ENCODE measurements at places on chromosomes 1 and 21.

- DNase-seq, result no peak
Measured at GRCh38 chr1:151416231-151416630, 16.9 kb downstream of the PSMB4 start.

DNA sequence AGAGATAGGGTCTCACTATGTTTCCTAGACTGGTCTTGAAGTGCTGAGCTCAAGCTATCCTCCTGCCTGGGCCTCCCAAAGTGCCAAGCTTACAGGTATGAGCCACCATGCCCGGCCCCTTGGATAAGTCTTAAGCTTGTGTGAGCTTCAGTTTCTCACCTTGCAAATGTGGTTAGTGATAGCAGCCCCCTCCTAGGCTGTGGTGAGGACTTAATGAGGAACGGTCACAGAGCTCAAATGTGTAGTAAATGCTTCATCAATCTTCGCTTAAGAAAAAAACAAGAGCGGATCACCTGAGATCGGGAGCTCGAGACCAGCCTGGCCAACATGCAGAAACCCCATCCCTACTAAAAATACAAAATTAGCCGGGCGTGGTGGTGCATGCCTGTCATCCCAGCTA is 3.0 kb downstream of the CNR2 start:
- no peak for DNase-seq

GRCh38 chr1:109816175-109816811 is 52.6 kb upstream of the EPS8L3 start:
- peak; percentile 68 for DNase-seq

DNA sequence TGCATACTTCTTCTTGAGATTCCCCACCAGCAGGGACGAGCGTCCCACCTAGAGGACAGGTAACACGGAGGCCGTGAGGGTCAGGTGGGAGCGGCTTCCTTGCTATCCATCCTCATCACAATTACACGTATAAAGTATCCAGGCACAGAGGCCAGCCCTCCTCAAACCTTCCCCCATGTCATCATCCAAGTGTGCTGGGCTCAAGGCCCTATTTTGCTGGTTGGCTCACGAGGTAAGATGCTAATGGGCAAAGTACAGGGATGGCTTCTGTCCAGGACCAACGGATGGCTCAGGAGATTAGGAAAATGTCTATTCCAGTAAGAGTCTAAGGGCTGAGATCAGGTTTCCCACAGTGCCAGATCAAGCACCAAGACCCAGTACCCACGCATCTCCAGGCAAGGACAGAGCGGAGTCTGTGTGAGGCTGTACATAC is 11.5 kb upstream of the A3GALT2 start:
- DNase-seq, result no peak

GRCh38 chr21:35428489-35428888 is 379.4 kb upstream of the RUNX1 start:
- peak; percentile 44 for DNase-seq

- DNase-seq, result no peak
Measured at GRCh38 chr21:36807422-36807928, 108.6 kb downstream of the SIM2 start.

- DNase-seq, result no peak
Measured at GRCh38 chr1:158149175-158149574, 31.5 kb upstream of the CD1D start.

DNA sequence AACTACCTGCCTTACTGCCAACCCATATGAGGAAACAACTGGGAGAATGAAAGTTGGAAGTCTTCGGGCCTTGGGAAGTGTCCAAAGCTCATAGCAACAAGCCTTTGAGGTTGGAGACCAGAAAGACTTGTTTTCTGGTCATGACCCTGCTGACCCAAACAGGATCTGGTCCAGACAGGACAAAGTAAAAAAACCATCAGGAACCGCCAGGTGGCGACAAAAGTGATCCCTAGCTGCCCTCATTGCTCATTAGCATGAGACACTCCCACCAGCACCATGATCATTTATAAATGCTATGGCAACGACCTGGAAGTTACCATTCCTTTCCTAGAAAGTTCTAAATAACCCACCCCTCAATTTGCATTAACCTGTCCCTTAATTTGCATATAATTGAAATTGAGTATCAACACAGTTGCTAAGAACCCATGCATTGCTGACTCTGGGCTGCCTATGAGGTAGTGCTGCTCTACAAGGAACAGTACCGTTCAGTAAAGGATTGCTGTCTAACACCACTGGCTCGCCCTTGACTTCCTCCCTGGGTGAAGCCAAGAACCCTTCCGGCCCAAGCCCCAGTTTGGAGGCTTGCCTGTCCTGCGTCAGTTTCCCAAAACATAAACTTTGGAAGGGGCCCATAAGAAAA is 89.0 kb downstream of the URB2 start:
- DNase-seq, result peak; percentile 43

GRCh38 chr1:12495725-12496124 is 122.3 kb downstream of the DHRS3 start:
- no peak for DNase-seq

GRCh38 chr1:185907246-185907645 is 173.1 kb downstream of the HMCN1 start:
- no peak for DNase-seq

GRCh38 chr1:113073479-113073950 is 517 bp downstream of the LRIG2 start:
- no peak for DNase-seq

GRCh38 chr1:167127661-167128060 is 33.8 kb downstream of the STYXL2 start:
- DNase-seq, result no peak

GRCh38 chr1:67791686-67792085 is 41.6 kb downstream of the GNG12 start:
- no peak for DNase-seq

DNA sequence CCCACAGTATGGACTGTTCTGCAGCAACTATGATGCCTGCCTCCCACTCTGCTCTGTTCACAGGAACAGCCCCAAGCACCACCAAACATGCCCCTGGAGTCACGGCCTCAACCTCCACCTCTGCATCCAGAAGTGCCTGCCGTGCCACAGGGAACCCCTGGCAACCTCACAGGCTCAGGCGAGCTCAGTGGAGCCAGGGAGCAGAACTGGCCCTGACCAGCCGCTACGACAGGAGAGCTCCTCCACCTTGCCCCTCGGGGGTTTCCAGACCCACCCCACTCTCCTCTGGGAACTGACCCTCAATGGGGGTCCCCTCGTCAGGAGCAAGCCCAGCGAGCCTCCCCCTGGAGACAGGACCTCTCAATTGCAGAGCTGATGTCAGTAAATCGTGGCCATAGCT is 13.0 kb downstream of the MRAP start:
- no peak for DNase-seq

DNA sequence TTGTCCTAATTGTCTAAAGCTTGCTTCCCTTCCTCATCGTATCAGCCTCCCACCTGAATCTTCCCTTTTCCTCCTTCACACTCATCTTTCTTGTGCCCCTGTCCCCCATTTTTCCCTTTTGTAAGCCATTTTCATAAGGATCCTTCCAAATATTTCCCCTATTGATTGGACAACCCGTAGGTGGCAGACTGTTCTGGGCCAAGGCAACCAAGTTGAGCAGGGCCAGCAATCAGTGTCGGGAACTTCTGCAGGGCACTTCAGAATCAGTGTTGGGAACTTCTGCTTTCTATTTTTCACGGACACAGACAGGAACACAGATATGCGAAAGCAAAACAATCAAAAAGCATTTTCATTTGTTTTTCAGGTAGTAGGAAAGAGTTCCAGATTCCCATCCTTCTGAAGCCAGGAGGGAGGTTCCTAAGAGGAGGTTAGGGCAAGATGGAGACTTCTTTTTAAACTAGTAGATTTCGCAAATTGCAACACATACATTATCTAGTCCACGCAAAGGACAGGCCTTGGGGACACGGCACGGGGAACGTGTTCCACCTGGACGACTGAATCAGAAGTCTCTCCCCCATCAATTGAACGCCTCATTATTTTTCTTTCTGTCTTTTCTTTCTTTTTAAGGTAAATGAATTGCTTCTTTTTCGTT is 691 bp upstream of the MPZL1 start:
- DNase-seq, result no peak

- no peak for DNase-seq
Measured at GRCh38 chr1:46224966-46225365, 21.8 kb downstream of the LURAP1 start.

- DNase-seq, result no peak
Measured at GRCh38 chr21:36890086-36890485, 76.4 kb downstream of the HLCS start.

GRCh38 chr1:38370716-38371504 is 324.3 kb upstream of the POU3F1 start:
- no peak for DNase-seq

- no peak for DNase-seq
Measured at GRCh38 chr1:218863987-218864386, 309.7 kb upstream of the LYPLAL1 start.

- peak; percentile 21 for DNase-seq
Measured at GRCh38 chr1:11967028-11967547, 13.2 kb upstream of the MFN2 start.

All from CD4-positive, alpha-beta T cell treated with Interleukin-1 beta for 1 hour (primary cell).